ENCODE measurements at places on chromosomes 2 and 18.

- DNase-seq = no peak
These were observed 354.6 kb downstream of the NCKAP5 start for GRCh38 chr2:133213651-133214050.

- peak; percentile 40 for DNase-seq
These were observed 18.7 kb upstream of the RASGRP3 start for GRCh38 chr2:33457556-33458247.

DNA sequence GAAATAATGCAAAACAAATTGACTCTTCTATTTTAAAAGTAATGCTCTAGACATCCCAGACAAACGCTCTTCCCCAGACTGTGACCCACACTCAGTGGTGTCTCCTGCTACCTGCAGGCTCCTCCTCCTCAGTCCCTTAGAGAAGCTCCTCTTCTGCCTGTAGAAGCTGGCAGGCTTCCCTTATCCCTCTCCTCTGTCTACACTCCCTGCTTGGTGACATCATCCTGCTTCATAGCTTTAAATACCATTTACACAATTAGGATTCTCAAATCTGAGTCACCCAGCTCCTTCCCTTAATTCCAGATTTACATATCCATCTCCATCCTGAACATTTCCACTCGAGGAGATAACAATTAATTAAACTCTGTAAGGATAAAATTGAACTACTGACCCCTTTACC is 167.9 kb downstream of the FBXO15 start:
- DNase-seq = peak; percentile 13

DNA sequence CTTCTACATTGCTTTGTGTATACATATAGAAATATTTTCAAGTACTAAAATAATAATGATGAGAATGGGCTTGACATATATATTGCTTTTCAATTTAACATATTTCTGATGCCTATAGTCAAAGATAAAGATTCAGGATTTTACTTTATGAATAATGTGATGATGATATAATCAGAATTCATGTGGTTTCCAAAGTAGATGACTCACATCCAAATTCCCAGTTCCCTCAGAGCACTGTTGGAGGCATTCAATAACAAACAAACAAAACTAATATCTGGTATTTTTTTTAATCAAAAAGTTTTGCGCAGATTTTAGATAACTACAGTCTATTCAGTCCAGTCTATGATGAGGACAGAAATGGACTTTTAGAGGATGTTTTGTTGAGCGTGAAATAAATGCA is 2094.5 kb upstream of the CELF4 start:
- peak; percentile 10 for DNase-seq

GRCh38 chr18:24475926-24476589 is 15.6 kb downstream of the HRH4 start:
- no peak for DNase-seq

Data from suppressor macrophage treated with lipopolysaccharide for 1 hour (primary cell).